ENCODE measurements at places on chromosomes 12 and 14. TPM values are rescaled to one million over a fixed set of nuclear protein-coding genes. Genes with fewer than 3 reads are reported as not detected.

PARP2 gene
- 10.5 TPM for total RNA-seq

IQSEC3 gene
- total RNA-seq = under 0.01 TPM

DPPA3 gene
- total RNA-seq = not detected

SOCS4 gene
- total RNA-seq = 24.2 TPM

TPH2 gene
- total RNA-seq = not detected

CEBPE gene
- total RNA-seq = not detected

TAS2R8 gene
- total RNA-seq = not detected

GPR84 gene
- total RNA-seq = not detected

LRTM2 gene
- total RNA-seq = not detected

KRT72 gene
- not detected for total RNA-seq

All from epithelial cell of umbilical artery (primary cell).